ENCODE measurements at places on chromosomes 16 and 17.

DNA sequence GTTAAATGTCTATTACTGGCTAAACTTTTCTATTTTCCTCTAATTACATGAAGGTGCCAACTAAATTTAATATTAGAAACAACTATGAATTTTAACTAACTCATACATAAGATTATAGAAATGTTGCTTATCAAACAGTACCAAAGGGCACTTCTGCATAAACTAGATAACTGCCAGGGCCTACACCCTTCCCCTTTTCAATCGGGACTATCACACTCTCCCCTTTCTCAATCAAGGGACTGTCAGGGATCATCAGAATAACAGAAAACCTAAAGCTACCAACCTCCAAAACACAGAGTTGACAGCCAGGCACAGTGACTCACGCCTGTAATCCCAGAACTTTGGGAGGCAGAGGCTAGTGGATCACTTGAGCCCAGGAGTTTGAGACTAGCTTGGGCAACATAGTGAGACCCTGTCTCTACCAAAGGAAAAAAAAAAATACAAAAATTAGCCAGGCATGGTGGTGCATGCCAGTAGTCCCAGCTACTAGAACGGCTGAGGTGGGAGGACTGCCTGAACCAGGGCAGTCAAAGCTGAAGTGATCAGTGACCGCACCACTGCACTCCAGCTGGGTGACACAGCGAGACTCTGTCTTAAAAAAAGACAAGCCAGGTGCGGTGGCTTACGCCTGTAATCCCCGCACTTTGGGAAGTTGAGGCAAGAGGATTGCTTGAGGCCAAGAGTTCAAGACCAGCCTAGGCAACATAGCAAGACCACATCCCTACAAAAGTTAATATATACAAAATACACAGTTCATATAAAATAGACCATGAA is 3.2 kb upstream of the PHLPP2 start:
- no peak for DNase-seq

DNA sequence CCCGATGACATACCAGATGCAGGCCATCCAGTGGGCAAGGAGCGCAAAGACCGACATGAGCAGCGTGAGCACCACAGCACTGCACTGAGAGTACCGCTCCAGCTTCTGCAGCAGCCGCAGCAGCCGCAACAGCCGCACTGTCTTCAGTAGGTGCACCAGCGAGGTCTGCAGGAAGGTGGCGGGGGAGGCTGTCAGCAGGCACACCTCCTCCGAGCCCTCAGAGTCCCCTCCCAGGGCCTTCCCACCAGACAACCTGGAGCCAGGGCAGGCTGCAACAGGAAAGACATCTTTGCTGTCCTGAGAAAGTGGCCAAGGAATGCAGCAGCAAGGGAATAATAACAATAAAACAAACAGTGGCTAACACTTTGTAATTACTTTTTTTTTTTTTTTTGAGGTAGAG is 9.1 kb downstream of the KCNH4 start:
- no peak for DNase-seq

- no peak for DNase-seq
These were observed 60.3 kb upstream of the CORO6 start for GRCh38 chr17:29682987-29683386.

DNA sequence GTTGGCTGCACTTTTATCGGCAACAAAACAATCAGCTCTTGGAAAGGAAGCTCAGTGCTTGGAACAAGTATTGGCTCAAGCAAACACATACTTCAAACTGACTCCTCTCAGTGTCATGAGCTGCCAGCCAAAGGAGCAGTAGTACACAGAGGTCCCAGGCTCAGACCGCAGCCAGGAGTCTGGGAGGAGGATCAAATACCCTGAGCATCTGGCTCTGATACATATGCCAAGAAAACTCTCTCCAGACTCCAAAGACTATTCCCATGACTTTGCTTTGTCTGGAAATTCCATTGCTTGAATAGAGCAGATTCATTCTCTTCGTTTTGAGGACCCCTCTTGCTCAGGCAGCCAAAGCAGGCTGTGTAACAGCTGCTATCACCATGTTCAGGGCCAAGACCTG is 501.6 kb upstream of the PSMD7 start:
- no peak for DNase-seq

DNA sequence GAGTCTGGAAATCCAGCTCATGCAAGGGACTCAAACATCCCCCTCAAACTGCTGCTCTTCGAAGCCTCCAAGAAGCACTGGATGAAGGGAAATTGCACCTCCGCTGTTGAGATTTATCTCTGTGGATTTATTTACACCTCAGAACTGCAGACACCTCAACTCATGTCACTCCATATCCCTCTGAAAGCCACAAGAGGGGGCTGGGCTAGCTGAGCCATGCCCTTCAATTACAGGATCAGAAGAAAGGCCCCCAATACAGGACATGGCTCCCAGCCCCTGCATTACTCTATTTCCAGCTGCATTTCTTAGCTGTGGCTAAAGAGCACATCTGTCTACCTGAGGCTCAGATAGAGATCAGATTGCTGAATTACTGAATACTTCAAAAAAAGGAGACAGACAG is 103.1 kb upstream of the DYNLRB2 start:
- DNase-seq: no peak

- no peak for DNase-seq
These were observed 39.3 kb downstream of the DHRS7B start for GRCh38 chr17:21165922-21166594.

- no peak for DNase-seq
These were observed 8.3 kb downstream of the TSC2 start for GRCh38 chr16:2056077-2056476.

DNA sequence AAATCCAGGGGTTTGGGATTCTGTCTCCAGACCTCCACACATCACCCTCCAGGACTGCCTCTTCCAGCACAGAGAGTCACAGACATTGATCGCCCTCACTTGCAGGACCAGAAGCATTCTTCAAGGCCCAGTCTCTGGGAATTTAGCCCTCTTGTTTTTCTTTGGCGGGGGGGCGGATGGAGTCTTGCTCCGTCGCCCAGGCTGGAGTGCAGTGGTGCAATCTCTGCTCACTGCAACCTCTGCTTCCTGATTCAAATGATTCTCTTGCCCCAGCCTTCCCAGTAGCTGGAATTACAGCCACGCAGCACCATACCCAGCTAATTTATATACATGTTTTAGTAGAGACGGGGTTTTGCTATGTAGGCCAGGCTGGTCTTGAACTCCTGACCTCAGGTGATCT is 8.5 kb upstream of the ITGAL start:
- DNase-seq: no peak

GRCh38 chr17:75147878-75148546 is 6.3 kb downstream of the JPT1 start:
- DNase-seq: no peak

All from SHP77 (cell line).